CD4-positive, alpha-beta T cell treated with Interleukin-10 for 1 hour (primary cell): ENCODE measurements at places on chromosomes 1 and 21.

DNA sequence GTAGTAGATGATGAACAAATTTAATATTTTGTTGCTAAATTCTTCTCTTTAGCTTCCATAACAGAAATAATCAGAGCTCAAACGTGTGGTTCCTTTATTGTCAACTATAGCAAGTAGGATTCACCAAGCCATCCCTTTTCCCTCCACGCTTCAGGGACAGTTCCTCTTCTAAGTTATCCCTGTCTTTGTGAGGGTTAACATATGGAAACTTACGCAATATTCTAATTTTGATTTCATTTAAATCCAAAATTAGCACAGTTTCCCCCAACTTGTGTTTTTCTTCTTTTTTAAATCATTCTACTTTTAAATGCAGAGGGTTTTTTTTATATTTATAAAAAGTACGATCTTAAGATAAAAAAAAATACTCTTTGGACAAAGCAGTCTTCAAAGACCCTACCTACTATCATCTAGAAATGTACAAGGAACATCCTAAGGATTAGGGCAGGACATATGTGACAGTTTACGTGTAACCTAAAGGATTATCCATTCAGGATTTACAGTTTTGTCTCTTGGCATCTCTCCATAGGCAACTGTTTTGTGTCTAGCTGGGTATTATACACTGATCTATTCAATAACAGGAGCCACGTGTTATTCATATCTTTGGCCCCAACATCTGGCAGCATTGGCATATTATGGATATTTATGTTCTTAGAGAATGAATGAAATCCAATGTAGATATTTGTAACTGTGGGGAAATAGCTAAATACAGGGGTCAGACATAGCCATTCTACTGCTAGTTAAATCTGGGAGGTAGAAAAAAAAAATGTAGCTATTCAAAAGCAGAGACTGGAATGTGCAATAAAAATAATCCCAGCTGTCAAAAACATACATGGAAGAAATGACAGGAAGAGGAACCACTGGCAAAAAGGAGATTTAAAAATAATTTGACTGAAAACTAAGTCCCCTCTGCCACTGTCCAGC is 272.9 kb downstream of the NEGR1 start:
- no peak for DNase-seq

GRCh38 chr1:46020010-46020409 is 112.4 kb downstream of the PIK3R3 start:
- no peak for DNase-seq

- no peak for DNase-seq
These were observed 897 bp downstream of the ZYG11B start for GRCh38 chr1:52727114-52727586.

GRCh38 chr21:22164912-22165311 is 1166.7 kb downstream of the NCAM2 start:
- no peak for DNase-seq

GRCh38 chr1:246482805-246483568 is 24.1 kb downstream of the SMYD3 start:
- DNase-seq: no peak

GRCh38 chr1:19029191-19030085 is 73.0 kb upstream of the IFFO2 start:
- DNase-seq: no peak
